Cardiac ventricle fibroblast (primary cell): ENCODE measurements at places on chromosomes 12 and 14. TPM values are rescaled to one million over a fixed set of nuclear protein-coding genes. Genes with fewer than 3 reads are reported as not detected.

Gene LTBP2
- total RNA-seq = 123 and 130 TPM in 2 replicates

Gene CBLN3
- 6.6 and 15.3 TPM in 2 replicates for total RNA-seq

Gene GLT8D2
- total RNA-seq = 71.8 and 79.5 TPM in 2 replicates

Gene ATXN2
- total RNA-seq = 23.8 and 29.3 TPM in 2 replicates

Gene WNT1
- total RNA-seq = not detected in 2 replicates
